ENCODE measurements at places on chromosomes 6 and 20.

DNA sequence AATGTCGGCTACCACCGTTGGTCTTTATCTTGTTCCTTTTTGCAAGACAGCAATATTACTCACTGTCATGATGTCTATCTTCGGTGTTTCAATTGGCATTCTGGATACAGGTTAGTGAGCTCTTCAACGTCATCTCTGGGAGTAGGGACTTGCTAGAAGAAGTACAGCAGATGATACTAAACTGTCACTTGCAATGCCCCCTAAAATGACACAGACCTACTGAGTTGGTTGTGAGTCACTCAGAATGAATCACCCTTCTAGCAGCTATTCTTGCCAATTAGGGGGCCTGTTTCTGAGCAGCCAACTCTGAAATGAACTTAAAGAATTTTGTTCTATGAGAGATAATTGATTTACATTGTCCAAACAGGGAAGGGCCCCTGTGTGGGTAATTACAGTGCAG is 176.5 kb downstream of the SLC16A10 start:
- no peak for DNase-seq

- no peak for DNase-seq
Measured at GRCh38 chr6:166559211-166559610, 27.3 kb downstream of the RAMACL start.

DNA sequence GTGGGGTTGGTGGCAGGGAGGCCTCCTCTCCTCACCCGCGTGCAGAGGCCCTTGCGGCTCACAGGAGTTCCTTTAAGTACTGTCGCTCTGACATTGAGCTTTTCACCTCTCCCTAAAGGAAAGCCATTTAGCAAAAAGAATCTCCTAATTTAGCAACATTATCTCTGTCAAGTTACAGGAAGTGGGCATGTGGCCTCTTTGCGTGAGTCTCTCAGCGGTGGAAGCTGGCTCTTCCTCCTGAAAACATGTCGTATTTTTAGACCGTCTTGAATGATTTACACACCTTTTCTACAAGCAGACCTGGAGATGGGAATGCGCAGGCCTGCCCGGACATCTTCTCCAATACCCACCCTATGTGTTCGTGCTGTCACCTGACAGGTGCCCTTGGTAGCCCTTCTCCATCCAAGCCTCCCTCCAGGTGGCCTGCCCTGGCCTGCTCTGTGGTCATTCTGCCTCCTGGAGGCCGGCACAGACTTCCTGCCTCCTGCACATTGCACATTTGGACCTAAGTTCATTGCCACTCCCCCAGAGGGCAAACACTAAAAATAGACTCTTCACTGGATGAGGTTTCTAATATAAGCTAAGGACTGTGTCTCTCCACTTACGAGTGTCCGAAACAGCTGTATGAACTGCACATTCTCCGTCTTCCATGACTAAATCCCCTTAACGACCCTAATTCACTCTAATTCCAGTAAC is 18.5 kb upstream of the PHACTR3 start:
- no peak for DNase-seq

GRCh38 chr6:14693301-14694192 is 552.3 kb upstream of the JARID2 start:
- no peak for DNase-seq

- DNase-seq, result no peak
Measured at GRCh38 chr6:43395776-43396175, 26.3 kb upstream of the ZNF318 start.

- DNase-seq, result no peak
Measured at GRCh38 chr20:58970146-58970545, 10.9 kb upstream of the NELFCD start.

DNA sequence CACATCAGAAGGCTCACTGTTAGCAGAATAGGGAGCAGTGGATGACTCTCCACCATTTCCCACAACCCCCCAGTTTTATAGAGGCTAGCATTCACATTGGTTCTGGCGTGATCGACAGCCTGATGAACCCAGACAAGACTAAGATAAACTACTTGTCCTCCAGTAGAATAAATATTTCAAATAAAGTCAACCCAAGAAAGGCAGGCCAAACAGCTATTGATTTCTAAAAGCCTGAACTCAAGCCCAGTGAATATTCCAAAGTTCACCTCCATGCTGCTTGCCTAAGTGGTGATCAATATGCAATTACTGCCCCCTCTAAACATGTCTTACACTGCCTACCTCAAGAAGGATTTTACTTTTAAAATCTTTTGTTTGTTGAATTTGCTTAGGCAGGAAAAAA is 104.5 kb downstream of the CTNNBL1 start:
- no peak for DNase-seq

GRCh38 chr6:161257793-161258457 is 15.9 kb downstream of the AGPAT4 start:
- DNase-seq, result no peak

- DNase-seq, result no peak
Measured at GRCh38 chr6:33118525-33119123, 42.8 kb downstream of the HLA-DPB1 start.

DNA sequence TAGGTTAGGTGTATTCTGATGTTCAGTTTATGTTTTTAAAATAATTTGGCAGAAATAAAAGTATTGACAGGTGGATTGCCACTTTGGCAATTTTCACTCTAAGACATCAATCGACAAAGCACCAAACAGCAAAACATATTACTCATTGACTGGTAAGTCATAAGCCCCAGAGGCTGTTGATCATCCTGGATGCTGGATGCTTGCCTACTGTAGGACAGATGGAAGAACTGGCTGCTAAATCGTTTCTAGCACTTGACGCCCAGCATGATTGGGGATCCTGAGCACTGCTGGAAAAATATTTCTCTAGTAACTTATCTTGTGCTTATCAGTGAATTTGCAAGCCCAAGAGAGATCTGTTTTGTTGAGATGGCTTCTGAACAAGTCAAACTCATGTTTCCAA is 1001.9 kb upstream of the FLRT3 start:
- no peak for DNase-seq

- DNase-seq, result no peak
Measured at GRCh38 chr6:134288538-134289203, 29.2 kb downstream of the SGK1 start.

DNA sequence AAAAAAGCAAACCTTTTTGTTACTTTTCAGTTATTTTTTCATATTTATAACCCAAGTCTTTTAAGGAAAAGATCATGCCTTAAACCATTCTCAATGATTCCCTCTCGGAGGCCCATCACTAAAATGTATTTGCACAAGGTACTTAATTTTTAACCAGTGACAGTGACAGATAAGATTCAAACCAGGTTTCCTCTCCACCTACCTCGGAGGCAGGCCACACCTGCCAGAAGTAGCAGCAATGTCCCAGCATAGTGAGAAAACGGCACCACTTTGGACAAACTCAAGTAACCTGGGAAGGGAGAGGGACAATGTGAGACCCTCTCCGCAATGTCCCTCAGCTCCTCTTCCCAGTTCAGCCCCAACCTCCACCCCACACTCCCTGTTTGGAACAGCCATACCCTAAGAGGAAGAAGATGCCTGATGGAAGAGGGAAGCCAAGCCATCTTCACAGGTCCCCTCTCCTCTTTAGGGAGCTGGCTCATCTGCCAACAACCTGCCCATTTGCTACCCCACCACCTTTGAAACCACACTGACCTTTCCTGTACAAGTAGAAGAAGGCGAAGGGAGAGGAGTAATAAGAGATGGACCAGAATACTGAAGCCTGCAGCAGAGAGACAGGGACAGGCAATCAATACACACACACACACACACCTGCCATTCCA is 2.3 kb downstream of the ABHD16A start:
- DNase-seq, result no peak

GRCh38 chr6:142011775-142012174 is 121.0 kb upstream of the GJE1 start:
- no peak for DNase-seq

DNA sequence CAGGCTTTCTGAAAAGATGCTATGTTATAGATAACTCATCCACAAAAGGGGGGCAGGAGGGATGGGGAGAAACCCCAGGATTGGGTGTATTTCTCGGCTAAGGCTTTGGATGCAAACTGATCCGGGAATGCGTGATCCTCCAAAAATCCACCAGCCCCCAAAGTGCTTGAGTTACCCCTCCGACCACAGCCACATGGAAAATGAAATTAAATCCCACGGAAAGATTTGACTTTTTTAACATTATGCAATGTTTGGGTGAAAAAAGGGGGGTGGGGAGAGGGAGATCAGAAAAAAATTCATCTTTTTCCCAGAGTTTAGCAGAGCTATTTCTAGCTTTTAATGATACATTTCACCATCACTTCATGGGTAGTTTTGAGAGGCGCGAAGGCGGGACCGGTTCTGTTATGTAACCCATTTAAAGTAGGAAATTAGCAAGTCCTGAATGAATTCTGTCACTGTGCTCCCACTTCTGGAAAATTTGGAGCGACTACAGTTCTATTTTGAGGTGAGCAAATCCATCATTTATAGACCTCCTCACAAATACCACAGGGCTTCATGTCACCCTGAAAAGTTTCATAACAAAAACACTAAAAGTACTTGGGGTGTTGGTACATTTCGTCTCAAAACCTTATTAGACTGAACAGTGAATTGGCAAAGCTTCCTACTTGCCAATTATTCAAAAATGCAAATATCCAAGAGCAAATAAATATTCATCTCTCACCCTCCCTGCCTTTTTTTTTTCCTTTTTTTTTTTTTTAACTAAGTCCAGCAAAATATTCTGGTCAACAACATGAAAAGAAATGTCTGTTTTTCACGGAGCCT is 51.9 kb upstream of the NFATC2 start:
- no peak for DNase-seq

DNA sequence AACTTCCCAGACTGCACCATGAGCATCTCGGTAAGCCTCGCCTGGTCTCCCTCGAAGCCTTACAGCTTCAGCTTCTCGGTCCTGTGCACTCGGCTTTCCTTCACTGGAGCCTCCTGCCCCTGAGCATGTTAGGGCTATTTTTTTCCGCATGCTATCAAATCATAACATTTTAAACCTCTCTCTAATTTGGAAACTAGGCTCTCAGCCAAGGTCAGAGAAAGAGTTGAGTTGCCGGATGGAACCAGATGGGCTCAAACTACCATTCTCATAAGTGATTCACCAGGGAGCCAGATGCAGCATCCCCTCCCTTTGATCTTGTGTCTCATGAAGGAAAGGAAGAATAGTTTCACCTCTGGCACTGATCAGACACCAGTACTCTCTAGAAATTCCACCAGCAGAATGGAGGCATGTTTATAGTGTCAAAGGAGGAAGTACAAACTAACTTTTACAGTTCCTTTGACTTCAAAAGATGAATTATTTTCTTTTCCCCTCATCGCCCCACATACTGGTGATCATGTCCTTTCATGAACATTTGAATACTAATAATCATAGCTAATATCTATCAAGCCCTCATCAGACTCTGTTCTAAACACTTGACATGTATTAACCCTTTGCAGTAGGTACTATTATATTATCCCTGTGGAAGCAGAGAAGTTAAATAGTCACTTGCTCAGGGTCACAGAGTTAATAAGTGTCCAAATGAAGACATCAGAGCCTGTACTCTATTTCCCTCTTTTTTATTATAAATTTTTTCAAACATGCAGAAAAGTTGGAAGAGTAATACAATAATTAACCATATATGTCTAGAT is 46.7 kb downstream of the MAP1LC3A start:
- no peak for DNase-seq

- DNase-seq, result no peak
Measured at GRCh38 chr20:50455656-50456451, 54.3 kb upstream of the PTPN1 start.

DNA sequence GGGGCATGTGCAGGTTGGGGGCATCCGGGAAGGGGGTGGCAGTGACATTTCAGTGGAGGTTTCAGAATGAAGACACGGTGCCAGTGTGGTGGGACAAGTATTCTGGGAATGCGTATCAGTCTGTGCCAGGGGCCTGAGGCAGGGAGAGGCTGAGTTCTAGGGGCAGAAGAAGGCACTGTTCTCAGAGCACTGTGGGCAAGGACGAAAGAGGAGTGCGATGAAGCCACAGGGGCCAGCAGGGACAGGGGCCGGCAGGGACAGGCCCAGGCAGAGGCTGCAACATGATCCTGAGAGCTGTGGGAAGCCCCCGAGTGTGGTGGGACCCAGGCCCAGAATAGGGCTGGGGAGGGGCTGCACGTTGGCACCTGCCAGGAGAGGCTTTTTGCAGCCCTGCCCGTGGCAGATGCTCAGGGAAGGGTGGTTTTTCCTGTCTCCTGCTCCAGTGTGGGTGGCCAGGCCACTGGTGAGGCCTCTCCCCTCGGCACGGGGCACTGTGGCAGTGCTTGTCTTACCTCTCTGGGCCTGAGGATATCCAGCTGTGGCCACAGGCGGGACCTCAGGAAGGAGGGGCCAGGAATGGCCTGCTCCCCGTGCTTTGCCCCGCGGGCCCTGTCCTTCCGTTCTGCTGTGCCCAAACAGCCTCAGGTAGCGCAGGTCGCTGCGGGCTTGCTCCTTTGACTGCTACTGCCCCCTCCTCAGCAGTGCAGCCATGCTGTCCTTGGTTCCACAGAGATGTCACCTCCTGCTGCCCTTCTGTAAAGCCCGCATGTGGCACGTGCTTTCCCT is 10.0 kb downstream of the ENTPD6 start:
- DNase-seq, result no peak

DNA sequence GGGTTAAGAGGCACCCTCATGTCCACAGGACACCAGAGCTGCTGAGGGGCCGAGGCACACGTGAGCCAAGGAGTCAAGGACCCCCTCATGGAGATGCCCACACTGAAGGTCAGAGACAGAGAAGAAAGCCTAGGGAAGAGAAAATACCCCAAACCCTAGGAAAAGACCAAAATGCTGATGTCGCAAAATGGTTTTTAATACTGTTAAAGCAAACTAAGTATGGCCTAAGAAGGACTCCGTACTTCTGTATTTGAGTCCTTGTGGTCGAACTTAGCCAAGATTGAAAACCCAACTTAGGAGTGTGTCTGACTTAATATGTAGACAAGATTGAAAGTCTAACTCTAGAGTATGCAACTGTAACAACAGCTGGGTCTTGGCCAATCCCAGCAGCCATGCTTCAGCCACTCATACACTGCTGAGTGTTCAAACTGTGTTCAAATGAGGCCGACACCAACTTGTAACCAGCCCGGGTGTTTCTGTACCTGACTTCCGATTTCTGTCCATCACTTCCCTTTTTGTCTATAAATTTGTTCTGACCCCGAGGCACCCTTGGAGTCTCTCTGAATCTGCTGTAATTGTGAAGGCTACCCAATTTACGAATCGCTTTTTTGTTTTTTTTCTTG is 92.6 kb upstream of the AGPAT4 start:
- DNase-seq, result no peak

- DNase-seq, result no peak
Measured at GRCh38 chr6:95587989-95588388, 10.7 kb downstream of the MANEA start.

- DNase-seq, result no peak
Measured at GRCh38 chr6:15804164-15805154, 141.6 kb upstream of the DTNBP1 start.

DNA sequence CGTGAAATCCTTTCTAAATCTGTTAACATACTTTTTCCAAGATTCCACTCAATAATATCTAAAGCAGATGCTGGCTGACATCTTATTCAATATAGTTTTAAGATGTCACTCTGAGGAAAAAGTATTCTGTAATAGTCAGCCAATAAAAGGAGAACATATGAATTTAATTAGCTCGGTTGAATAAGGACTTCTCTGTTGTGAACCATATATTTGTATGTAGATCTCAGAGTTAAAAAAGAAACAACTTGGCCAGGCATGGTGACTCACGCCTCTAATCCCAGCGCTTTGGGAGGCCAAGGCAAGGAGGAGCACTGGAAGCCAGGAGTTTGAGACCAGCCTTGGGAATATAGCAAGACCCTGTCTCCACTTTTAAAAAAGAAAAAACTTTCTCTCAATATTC is 7.4 kb upstream of the CD24 start:
- DNase-seq, result no peak

GRCh38 chr20:8953300-8953699 is 115.6 kb upstream of the PLCB4 start:
- DNase-seq, result no peak

GRCh38 chr6:7267466-7268091 is 45.4 kb downstream of the SSR1 start:
- no peak for DNase-seq

Measured in T-helper 22 cell (primary cell).